H4 (cell line): ENCODE measurements at places on chromosomes 12 and 14.
A peak's percentile ranks its signal among the peaks of the same experiment; 100 is the strongest.

GRCh38 chr14:103188810-103189480 lies 65.7 kb downstream of the TNFAIP2 start:
- no peak for DNase-seq

DNA sequence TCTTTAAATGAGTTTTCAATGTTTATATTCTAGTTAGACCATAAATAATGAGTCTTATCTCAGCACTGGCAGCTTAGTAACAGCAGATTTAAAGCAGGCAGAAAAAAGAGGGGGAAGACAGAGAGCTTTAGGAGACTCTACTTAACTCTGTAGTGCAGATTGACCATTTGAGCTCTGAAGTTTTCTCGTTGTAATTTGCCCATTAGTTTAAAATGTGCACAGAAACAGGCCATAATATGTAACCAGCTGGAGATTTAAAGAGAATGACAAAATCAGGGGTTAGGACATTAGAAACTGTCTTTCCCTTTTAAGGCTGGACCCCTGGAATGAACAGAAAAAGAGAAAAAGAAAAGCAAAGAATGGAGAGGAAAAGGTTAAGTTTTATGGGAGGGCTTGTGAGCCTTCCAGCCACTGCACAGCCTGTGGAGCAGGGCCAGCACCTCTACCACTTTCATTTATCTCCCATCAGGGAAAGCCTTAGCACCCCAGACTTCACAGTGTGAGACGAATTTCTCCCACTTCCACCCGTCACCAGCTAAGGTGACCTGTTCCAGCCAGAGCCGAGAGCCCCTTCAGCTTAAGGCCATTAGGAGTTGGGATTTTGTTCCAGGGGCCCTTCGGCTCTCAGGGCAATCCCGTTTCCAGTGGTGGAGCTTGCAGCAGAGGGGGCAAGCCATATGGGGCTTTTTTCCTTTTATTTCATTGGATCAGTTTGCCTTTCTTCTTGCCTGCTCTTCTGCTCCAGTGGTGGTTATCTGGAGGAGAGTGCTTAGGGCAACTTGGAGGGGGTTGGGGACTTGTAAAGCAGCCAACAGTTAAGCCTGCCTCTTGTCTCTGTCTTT lies 8.0 kb downstream of the IL22 start:
- DNase-seq: no peak

GRCh38 chr12:112686373-112686772 lies 105.2 kb upstream of the RPH3A start:
- DNase-seq: peak; percentile 46

GRCh38 chr14:61281948-61282275 lies 774 bp upstream of the TMEM30B start:
- DNase-seq: no peak

DNA sequence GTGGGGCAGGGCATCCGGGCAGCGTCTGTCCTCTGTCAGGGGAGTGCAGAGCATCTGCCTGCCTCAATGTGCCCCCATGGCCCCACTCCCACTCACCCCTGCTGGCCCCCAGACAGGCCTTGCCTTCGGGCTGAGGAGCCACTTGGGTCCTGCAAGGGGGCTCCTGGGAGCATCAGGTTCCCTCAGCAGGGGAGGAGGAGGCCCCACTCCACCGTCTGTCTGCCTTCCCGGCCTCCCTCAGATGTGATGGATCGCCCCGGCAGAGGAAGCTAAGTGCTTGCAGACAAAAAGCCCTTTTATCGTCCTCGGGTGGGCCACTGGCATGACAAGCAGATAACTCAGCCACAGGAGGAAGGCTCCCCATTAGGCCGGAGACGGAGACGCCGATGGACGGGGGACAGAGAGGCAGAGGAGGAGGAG lies 35.1 kb downstream of the NCOR2 start:
- no peak for DNase-seq

DNA sequence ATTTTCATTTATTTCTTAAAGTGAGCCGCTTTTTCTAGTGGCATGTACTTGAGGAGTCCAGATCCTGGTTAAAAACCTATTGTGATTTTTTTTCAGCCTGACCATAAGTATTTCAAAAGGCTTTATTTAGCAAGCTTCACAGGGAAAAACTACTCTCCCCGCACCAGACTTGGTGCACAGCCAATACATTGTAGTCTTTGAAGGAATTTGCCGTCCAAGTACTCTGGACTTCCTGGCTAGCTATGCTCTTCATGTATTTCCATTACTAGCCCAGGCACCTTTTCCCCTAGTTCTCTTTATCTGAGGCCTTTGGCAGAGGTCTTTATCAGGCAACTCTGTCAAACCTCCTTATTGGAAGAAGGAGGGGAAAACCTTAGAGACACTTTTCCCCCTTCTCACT lies 234.7 kb downstream of the CCDC91 start:
- DNase-seq: no peak
